ENCODE measurements at places on chromosomes 13 and 19.

GRCh38 chr13:20968745-20969144, 66.2 kb upstream of the XPO4 start:
- no peak for DNase-seq

DNA sequence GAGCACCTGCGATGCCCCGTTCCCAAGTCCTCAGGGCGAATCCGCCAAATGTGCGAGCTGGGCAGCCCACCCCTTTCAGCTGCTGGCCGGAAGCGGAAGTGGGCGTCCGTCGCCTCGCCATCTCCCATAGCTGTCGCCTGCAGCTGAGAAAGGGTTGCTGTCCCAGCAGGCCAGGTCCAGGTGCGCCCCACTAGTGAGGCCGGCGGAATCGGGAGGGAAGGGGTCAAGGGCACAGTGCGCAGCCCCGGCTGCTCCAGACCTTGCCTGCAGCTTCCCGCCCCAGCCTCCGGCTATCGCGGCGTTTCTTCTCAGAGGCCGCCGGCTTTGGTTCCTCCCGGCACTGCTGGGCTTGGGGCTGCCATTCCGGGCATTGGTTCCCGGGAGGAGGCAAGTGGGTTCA, at the start of gene ZNF177:
TSS of gene ZNF177 (plus strand) at position 109 of the 400 bp plus-strand sequence. CDS start 15,299 bp downstream, outside the sequence.
- no peak for DNase-seq

DNA sequence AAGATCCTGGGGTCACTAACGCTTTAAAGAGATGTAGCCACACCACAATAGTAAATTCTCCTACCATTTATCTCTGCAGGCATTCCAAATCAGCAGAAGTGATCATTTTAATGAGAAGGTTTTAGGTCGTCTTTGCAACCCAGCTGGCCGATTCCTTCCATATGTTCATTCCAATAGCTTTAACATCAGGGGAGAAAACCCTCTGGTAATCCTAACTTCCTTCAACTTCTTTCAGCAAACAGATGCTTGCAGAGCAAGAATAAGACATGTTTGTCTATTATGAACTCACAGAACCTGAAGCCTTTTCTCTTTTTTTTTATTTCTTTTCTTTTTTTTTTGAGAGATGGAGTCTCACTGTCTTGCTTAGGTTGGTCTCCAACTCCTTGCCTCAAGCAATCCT, 498.6 kb upstream of the SLITRK1 start:
- no peak for DNase-seq

DNA sequence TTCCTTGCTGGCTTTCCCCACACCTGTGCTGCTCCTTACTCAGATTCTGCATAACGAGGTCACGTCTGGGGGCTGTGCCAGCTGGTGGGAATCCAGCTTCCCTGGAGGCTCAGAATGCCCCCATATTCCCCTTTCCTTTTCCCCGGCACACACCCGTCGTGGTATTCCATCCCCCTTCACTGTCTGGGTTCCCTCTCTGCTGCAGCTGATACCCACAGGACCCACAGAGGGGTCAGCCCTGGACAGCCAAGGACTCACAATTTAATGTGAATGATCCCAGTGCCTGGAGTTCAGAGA, 4.2 kb upstream of the MYH14 start:
- no peak for DNase-seq

DNA sequence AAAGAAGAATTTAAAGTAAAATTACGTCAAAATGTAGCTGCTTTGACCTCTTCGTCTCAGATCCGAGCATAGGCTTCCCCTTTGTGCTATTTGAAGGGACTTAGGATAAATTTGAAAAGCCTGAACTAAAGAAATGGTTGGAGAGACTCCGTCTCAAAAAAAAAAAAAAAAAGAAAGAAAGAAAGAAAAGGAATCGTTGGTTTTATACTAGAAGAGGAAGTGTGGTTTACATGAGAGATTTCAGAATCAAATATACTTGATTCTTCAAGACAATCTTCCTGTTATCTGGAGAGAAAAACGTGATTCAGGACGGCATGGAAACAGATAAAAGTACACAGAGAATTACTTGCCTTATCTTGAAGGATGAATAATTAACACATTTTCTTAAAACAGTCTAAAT, 474 bp upstream of the ZNF780B start:
- no peak for DNase-seq

- no peak for DNase-seq
Measured at GRCh38 chr13:69857183-69857821, 250.3 kb upstream of the ATXN8OS start.

- DNase-seq, result no peak
Measured at GRCh38 chr19:45056831-45057230, 18.0 kb downstream of the CLASRP start.

DNA sequence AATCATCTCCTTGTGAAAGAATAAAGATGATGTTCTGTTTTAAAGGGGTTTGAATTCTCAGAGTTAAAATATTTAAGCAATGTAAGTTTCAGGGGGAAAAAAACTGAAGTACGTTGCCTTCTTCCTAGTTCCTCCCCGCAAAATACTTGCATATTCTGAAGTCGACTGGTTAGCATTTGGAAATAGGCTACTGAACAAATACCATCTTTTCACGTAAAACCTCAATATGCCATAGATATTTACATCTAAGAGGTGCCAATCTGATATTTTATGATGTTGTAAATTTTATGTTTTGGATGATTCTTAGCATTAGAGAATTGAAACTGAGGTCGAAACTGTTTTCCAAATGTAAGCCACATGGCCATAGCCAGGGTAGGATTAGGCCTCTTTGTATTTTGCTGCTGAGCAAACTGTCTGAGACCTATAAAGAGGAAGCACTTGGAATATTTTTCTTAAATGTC, 138.3 kb downstream of the FLT1 start:
- DNase-seq, result no peak

- no peak for DNase-seq
Measured at GRCh38 chr13:97435323-97435722, 1.4 kb downstream of the RAP2A start.

DNA sequence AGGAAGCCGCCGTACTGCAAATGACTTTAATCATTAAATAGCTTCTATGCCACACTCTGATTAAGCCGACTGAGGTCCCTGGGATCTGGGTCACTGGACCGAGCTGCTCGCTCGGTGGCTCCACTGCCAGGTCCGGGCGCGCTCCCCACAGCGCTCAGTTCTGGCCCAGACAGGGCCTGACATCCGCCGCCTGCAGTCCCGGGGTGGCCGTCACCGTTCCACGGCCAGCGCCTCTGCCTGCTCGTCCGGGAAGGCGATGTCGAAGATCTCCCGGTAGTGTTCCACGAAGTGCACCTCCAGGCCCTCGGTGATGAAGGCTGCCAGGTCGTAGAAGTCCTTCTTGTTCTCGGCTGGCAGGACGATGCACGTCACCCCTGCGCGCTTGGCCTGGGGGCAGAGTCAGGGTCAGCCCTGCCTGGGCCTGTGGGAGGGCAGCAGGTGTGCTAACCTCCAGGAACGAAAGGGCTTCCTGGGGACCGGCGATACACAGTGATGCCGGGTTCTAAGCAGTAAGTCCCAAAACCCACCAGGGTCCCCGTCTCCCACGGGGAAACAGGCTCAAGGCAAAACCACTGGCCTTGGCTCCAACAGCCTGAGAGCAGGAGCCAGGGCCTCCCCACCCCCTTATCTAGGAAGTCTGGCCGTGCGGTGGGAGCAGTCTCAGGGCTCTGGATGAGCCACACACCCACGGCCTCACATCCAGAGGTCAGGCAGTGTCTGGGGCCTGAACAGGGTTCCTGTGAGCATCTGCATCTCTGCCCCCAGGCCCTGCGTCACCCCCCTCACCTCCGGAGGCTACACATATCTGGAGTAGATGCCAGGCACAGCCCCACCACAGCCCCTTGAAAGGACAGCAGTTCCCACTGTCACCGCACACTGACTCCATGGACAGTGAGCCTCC, 2.0 kb downstream of the RPL36 start:
- DNase-seq, result no peak

GRCh38 chr13:101149735-101150384, 266.4 kb downstream of the NALCN start:
- no peak for DNase-seq

DNA sequence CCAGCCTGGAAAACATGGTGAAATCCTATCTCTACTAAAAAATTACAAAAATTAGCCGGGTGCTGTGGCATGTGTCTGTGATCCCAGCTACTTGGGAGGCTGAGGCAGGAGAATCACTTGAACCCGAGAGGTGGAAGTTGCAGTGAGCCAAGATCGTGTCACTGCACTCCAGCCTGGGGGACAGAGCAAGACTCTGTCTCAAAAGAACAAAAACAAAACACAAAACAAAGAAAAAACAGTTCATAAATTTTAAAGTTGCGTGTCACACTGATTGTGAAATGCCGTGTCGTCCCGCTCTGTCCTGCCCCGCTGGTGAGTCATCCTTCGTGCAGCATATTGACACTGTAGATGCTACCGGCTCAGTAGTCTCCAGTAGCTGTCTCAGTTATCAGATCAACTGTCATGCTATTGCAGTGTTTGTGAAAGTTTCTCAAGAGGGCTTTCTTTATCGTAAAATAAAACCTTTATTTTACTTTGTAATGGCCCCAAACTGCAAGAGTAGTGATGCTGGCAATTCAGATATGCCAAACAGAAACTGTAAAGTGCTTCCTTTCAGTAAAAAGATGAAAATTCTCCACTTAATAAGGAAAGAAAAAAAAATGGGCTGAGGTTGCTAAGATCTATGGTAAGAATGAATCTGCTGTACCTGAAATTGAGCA, 36.4 kb upstream of the IGFL1 start:
- no peak for DNase-seq

DNA sequence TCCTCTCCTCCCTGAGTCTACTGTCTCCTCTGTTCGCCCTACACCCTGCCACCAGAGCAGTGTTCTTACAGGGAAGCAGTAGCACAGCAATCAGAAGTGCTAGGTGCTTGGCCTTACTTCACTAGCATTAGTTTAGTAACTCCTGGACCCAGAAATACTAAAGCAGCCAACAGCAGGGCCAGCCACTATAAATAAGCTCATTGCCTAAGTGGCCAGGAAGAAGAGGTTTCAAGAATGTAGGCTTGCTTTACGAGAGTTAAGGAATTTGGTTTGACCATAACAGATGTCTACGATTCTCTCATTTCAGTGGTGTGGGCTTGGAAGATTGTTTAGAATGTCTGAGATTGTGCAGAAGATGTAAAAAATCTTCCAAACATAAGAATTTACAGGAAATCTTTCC, 103.3 kb downstream of the ZAR1L start:
- no peak for DNase-seq

DNA sequence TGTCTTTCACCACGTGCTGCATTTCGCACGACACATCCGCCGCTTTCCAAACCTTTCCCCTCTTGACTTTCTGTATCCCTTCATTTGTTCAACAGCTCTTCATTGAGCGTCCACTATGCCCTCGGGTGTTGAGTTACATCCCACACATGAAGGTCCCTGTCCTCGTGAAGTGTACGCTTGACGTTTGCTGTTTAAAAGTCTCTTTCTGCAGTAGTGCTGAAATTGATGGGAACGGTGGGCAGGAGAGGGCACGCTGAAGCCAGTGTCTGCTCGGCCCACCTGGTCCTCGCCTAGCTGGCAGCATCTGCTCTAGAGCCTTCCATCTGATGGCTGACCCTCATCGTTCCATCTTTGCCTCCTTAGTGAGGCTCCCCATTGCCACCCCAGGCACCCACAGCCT, 55.6 kb upstream of the AMER2 start:
- no peak for DNase-seq

GRCh38 chr19:17610384-17610783, 54.9 kb downstream of the COLGALT1 start:
- no peak for DNase-seq

DNA sequence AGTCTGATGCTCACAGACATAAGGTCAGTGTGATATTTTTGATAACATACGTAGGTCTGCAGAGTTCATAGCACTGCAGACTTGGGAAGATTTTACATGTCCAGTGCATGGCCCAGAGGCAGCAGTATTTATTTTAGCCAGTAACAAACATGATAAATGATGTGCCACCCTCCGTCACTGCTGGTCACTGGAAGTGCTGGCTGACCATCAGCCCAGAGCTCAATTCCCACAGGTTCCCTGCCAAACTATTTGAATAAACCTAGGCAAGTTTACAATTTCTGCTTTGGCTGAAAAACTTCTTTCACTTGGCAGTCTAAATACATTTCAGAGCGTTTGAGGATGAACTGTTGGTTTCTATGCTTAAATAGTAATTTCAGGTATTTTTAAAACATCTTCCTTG, 135.5 kb upstream of the EDNRB start:
- no peak for DNase-seq

Data from CD8-positive, alpha-beta memory T cell (primary cell).